A172 (cell line): ENCODE measurements at places on chromosomes 2 and 18.

GRCh38 chr2:72770879-72771461, 54.9 kb downstream of the EXOC6B start:
- DNase-seq: peak; percentile 75

GRCh38 chr2:11907190-11907589, 160.8 kb downstream of the LPIN1 start:
- no peak for DNase-seq

DNA sequence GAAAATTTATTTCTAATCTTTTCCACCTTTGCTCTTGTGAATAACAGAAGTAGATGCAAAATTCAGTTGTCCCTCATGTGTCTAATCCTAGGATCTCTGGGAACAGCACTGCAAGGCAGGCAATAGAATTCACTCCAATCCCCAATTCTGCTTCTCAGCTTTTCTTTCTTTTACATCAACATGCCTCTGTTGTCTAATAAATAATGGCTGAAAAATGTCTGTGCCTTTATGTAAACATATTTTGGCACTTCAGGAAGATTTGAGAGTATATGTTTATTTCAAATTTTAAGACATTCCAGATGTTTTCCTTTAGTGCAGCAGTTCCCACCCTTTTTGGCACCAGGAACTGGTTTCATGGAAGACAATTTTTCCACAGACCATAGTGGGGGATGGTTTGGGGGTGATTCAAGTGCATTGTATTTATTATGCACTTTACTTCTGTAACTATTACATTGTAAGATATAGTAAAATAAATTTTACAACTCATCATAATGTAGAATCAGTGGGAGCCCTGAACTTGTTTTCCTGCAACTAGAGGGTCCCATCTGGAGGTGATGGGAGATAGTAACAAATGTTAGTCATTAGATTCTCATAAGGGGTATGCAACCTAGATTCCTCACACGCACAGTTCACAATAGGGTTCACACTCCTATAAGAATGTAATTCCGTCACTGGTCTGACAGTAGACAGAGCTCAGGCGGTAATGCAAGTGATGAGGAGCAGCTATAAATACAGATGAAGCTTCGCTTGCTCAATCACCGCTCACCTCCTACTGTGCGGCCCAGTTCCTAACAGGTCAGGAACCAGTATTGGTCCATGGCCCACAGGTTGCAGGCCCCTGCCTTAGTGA, 590.3 kb upstream of the CNTNAP5 start:
- DNase-seq: no peak

DNA sequence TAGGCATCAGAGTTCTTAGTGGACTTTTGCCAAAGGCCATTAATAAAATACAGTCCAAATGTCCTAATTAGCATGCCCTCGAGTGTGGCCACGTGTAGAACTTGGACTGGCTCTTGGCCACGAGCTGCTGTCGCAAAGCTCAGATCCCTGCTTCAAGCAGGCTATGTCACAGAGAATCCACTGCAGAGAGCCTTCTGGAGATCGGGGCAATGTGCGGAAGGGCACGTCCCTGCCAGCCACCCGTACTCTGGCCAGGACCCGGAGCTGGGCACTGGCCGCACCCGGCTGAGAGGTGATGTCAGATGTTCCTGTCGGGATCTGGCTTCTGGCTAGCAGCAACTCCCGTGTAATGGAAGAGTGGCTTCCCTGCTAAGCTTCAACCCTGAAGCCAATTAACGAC, 432.7 kb upstream of the ID2 start:
- no peak for DNase-seq

GRCh38 chr18:55501982-55502710, 85.8 kb downstream of the TCF4 start:
- DNase-seq: no peak

DNA sequence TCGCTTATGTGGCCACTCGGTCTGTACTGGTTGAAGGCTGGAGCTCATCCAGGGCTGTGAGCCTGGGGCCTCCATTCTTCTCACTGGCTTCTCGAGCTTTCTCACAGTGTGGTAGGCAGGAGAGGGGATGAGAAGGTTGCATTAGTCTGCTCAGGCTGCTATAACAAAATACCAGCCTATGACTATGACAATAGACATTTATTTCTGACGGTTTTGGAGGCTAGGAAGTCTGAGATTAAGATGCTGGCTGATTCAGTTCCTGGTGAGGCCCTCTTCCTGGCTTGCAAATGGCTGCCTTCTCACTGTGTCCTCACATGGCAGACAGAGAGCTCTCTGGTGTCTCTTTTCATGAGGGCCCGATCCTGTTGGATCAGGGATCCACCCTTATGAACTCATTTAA, 6.2 kb upstream of the STK25 start:
- no peak for DNase-seq

GRCh38 chr2:220847589-220847988, 724.5 kb downstream of the EPHA4 start:
- peak; percentile 98 for DNase-seq

GRCh38 chr2:47257946-47258348, 102.8 kb upstream of the STPG4 start:
- no peak for DNase-seq

DNA sequence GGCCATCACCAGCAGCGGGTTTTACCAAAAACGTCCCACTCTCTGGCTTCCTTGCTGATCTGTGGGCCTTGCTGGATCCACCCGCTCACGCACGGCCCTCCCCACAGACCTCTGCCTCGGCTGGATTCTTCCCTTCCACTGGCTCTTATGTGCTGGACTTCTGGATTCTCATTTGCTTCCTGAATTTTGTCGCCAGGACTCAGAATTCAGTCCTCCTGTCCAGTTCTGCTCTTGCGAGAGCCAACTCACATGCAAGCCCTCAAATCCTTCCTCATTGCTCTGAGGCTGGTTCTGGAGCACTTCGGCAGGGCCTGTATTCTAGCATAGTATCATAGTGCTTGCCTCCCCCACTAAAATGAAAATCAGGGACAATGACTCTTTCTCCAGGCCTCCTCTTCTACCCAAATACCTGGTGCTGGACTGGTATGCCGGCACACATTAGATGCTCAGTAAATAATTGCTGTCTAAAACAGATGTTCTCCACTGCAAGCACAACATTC, 115.5 kb downstream of the ATL2 start:
- no peak for DNase-seq

DNA sequence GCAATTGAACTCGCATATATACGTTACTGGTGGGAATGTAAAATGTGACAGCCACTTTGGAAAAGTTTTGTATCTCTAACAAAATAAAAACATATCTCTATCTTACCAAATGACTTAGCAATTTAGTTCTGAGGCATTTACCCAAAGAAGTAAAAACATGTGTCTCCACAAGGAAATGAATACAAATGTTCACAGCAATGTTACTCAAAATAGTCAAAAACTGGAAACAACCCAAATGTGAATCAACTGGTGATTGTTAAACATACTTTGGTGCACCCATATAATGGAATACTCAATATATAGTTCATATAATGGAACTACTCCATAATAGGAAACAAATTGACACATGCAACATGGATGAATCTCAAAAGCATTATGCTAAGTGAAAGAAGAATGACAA, 70.4 kb upstream of the DNER start:
- no peak for DNase-seq

- DNase-seq: no peak
Measured at GRCh38 chr2:173979751-173980351, 14.7 kb upstream of the SP3 start.
